ENCODE measurements at places on chromosomes 7 and 10. TPM values are rescaled to one million over a fixed set of nuclear protein-coding genes. Genes with fewer than 3 reads are reported as not detected.

DNA sequence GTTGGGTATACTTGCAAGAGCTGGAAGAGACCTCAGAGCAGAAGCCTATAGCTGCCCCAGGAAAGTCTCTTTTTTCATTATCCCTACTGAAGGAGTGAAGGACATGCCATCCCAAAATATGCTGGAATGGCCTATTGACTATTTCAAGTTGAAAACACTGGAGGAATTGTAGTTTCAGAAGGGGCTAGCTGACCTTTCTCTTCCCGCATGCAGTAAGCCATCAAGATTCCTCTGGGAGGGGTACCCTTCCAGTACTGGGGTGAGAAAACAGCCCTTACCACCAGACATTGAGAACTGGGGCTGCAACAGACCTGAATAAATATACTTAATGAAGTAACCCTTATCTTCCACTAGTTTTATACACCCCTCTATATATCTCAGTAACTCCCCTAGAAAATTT, 41.7 kb downstream of the CHCHD3 start:
- no peaks in the 10 kb centered on the region for H3K4me1 ChIP-seq
- no peaks in the 10 kb centered on the region for H3K36me3 ChIP-seq
- H3K27me3 ChIP-seq: no peaks in the 10 kb centered on the region
- no peak overlapping the region for H3K4me3 ChIP-seq
- no peak for DNase-seq

DNA sequence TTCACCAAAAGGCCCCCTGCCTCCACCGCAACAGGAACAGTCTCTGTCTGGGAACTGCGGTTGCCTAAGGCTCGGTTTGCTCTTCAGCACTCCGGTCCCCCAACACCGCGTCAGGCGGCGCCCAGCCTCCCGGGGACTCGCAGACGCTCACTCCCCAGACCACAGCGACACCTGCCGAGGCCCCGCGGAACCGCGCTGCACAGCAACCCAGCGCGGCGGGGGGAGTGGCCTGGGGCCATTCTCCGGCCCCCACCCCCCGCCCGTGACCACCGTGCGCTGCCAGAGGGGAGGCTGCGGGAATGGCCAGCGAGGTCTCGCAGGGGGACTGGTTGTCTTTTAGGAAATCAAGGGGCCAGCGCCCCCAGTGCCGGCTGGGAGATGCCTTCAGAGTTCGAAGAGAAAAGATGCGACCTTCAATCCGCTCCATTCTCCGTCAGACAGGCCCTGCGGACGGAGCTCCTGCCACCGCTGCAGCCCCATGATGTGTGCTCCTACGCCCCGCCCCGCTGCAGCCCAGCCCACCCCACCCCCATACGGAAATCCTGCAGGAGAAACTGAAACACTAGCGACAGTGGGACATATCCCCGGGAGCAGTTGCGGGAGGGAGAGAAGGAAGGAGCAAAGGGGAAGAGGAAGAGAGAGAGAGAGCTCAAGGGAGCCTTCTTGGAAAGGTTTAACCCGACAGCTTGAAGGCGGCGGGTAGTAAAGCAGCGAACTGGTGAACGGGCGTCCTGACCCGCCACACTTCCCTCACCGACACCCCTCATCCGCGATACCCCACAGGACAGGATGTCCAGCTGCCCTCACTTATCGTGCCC, 137.4 kb upstream of the CDCA7L start:
- no peaks in the 10 kb centered on the region for H3K36me3 ChIP-seq
- peak overlapping the region; percentile 29 for H3K27ac ChIP-seq
- H3K27me3 ChIP-seq: no peaks in the 10 kb centered on the region
- peak; percentile 88 for DNase-seq
- H3K4me3 ChIP-seq: peak overlapping the region; percentile 75

FFAR4 gene
- not detected for total RNA-seq

DNA sequence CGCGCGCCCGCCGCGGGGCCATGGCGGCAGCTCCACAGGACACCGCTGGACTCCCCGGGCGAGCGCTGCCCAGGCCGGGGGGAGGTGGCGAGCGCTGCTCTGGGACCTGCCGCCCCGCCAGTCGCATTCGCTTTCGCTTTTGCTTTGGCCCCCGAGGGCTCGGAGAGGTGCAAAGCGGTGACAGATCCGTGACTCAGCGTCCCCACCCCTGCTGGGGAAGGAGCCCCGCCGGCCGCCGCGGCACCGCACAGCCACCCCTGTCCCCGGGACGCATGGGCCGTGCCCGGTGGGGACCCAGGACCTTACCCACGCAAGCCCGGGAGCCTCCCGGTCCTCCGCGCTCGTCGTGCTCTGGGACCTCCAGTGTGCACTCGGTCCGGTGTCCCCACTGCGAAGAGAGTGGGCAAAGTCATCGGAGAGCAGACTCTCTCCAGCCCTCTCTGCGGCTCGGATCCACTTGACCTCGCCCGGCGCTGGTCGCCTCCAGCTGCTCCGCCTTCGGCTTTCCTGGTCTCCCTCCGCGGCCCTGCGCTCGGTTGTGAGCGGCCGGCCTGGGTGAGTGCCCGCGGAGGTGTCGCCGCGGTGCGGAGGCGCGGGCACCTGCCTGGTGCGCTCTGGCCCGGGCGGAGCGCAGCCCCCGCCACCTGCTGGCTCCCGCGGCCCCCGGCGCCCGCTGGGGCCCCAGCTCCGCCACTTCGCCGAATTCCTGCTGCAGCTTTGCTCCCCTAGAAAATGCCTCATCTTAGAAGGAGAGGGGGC, at the start of gene IL15RA:
TSS of gene IL15RA (minus strand) at position 73 of the 759 bp plus-strand sequence. CDS start at position 22, 51 bp downstream.
- H3K27ac ChIP-seq: peak within 1 kb of the TSS; percentile 80
- no peaks in the 10 kb centered on the region for H3K27me3 ChIP-seq
- DNase-seq: peak; percentile 70

DNA sequence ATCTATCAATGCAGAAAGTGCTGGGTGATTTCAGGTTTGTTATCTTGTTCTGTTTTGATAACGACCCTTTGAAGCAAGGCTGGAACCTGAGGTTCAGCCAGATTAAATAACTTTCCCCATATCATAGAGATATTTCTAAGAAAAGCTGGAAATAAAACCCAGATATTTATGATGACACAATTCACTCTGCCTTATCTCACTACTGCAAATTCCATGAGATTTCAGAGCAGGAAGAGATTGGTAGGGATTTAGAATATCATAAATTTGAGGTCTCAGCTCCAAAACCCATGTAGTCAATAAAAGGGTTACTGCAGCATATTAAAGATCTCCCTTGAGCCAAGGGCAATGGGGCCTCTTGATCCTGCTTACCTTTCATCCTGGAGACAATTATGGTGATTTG, 692.5 kb upstream of the IGFBP3 start:
- H3K4me3 ChIP-seq: no peak overlapping the region
- no peak for DNase-seq
- H3K4me1 ChIP-seq: no peaks in the 10 kb centered on the region
- H3K36me3 ChIP-seq: no peaks in the 10 kb centered on the region
- H3K27me3 ChIP-seq: peaks cover 2% of the 10 kb centered on the region

- no peak for DNase-seq
- H3K27me3 ChIP-seq: no peaks in the 10 kb centered on the region
- peaks cover 4% of the 10 kb centered on the region for H3K4me1 ChIP-seq
- H3K27ac ChIP-seq: no peak overlapping the region
Measured at GRCh38 chr10:12981570-12981969, 19.9 kb downstream of the CCDC3 start.

DNA sequence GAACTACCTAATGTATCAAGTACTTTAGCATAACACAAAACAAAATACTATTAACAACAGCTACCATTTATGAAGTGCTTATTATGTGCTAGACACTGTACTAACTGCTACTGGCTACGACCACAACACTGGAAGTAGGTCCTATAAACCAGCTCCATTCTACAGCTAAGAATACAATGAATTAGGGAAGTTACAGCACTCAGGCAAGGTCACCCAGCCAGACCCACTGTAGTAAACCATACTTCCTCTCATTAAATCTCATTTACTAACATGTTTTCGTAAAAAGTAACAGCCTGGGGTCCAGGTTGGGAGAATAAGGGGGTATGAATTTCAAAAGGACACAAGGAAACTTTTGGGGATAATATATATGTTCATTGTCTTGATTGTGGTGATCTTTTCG, 25.4 kb downstream of the NAPEPLD start:
- no peak overlapping the region for H3K4me3 ChIP-seq
- no peaks in the 10 kb centered on the region for H3K4me1 ChIP-seq
- H3K36me3 ChIP-seq: no peaks in the 10 kb centered on the region

EPO gene
- not detected for total RNA-seq

PLEKHA1 gene
- total RNA-seq: 27.1 TPM

MMD2 gene
- total RNA-seq: not detected

GRCh38 chr7:39360038-39360437, 206.2 kb upstream of the YAE1 start:
- no peak overlapping the region for H3K4me3 ChIP-seq
- DNase-seq: no peak
- H3K4me1 ChIP-seq: no peaks in the 10 kb centered on the region
- H3K27ac ChIP-seq: no peak overlapping the region
- no peaks in the 10 kb centered on the region for H3K36me3 ChIP-seq

- no peak overlapping the region for H3K27ac ChIP-seq
- no peaks in the 10 kb centered on the region for H3K36me3 ChIP-seq
- no peaks in the 10 kb centered on the region for H3K27me3 ChIP-seq
- H3K4me3 ChIP-seq: no peak overlapping the region
- H3K4me1 ChIP-seq: no peaks in the 10 kb centered on the region
- no peak for DNase-seq
Measured at GRCh38 chr10:6071181-6072175, 9.3 kb upstream of the IL2RA start.

RADIL gene
- total RNA-seq: 2.4 TPM

- DNase-seq: no peak
- H3K27me3 ChIP-seq: no peaks in the 10 kb centered on the region
- H3K27ac ChIP-seq: no peak overlapping the region
- H3K4me1 ChIP-seq: no peaks in the 10 kb centered on the region
- H3K4me3 ChIP-seq: no peak overlapping the region
- H3K36me3 ChIP-seq: no peaks in the 10 kb centered on the region
Measured at GRCh38 chr7:26729150-26729775, 135.1 kb downstream of the SKAP2 start.

DNA sequence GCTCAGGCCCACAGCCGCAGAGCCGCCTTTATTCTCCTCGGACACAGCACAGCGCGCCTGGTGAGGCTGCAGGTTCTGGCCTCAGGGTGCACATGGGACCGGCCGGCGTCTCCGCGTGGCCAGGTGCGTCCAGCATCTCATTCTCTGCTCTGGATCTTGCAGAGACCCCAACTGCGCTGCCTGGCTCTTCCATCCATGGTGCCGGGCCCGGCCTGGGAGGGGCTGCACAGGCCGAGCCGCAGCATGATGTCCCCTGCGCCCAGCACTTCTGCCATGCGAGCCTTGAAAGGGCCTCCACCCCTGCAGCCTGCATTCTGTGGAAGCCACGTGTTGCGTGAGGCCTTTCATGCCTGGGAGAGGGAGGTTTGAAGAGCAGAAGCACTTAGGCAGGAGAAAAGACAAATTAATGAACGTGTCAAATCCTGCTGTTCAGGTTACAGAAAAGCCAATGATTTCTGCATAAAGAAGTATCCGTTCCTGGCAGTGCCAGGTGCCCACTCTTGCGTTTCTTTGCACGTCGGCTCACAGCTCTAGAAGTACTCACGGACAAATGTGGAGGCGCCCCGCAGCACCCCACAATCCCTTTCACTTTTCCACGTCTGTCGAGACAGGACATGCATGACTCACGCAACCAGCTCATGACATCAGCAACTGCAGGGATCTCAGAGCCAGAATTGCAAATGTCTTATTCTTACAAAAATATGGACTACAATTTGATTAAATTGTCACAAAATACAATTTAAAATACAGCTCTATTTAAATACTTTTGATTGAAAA, 571.4 kb downstream of the DNAJB6 start:
- no peak for DNase-seq
- H3K4me3 ChIP-seq: no peak overlapping the region
- no peaks in the 10 kb centered on the region for H3K4me1 ChIP-seq
- H3K27me3 ChIP-seq: no peaks in the 10 kb centered on the region
